Neural crest cell (in vitro differentiated cells): ENCODE measurements at places on chromosomes 2 and 18. TPM values are rescaled to one million over a fixed set of nuclear protein-coding genes. Genes with fewer than 3 reads are reported as not detected.

DNA sequence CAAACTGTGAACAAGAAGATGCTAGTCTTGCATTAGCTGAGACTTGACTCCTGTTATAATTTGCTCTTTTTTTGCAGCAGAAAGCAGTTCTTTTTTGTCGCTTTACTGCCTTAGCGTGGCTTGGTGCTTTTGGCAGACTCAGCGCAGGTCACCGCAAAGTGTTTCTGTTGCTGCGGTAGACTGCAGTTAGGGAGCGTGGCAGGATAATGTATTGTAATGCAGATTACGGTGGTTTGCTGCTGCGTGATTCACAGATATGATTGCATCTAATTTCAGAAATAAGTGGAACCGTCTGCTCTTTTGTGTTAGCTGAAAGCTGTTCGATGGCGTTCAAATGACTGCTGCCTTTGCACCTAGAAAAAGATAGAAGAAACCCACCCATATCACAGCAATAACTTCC, 131.6 kb upstream of the SATB2 start:
- no peak for DNase-seq

GRCh38 chr2:177633910-177634294, 241.3 kb downstream of the AGPS start:
- no peak for DNase-seq

- no peak for DNase-seq
These were observed 58.6 kb upstream of the CHAC2 start for GRCh38 chr2:53708988-53709387.

GRCh38 chr2:59787095-59787494, 766.4 kb downstream of the BCL11A start:
- DNase-seq: no peak

- DNase-seq: no peak
These were observed 1154.3 kb downstream of the BCL11A start for GRCh38 chr2:59399126-59399525.

DNA sequence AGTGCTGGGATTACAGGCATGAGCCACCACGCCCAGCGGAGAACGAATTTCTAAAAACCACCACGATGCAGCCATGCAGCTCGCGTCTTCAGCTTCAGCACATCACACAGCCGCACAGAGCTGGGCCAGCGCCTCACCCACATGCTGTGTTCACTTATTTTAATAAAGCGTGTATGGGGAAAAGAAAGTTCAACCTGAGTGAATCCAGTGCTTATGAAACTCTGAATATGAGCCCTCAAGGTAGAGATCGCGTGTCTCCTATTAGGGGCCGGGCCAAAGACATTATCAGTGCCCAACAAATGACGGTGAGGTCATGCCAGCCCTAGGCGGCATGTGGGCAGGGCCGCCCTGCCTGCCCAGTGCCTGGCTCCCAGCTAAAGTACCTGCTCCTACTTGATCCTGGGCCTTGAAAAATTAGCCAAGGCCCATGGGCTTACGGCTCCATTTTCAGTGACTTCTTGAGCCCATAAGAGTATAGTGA, 44.3 kb downstream of the SPRED2 start:
- DNase-seq: no peak

DNA sequence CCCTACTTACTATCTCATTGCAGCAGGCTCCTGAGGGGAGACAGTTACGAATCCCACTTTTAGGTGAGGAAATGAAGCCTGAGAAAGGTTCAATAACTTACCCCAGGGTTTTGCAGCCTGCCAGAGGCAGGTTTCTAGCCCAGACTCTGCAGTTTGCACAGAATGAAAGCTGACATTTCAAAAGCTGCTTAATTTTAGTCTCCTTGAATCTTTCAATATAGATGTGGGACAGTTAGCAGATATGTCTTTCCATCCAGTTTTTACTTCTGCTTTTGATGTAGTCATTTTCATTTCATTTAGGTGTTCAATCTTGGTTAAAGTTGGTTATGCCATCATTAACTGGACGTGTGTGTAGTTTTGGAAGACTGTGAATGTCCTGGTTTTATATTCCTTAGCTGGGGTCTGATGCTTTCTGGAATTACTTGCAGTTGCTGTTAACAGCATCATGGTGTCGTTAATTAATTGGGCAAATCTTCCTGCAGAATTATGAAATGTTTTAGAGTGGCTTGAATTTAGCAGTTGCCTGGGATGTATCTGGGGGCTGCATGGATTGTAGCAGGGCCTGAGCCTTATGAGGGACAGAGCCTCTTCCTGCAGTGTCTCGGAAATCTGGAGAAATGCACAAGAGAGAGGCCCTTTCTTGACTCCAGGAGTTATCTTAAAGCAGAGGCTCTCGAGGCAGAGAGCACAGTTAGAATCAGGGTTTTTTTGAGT, 100.8 kb downstream of the ZNF532 start:
- no peak for DNase-seq

GRCh38 chr2:102618452-102619413, 620 bp upstream of the SLC9A2 start:
- DNase-seq: peak; percentile 23

DNA sequence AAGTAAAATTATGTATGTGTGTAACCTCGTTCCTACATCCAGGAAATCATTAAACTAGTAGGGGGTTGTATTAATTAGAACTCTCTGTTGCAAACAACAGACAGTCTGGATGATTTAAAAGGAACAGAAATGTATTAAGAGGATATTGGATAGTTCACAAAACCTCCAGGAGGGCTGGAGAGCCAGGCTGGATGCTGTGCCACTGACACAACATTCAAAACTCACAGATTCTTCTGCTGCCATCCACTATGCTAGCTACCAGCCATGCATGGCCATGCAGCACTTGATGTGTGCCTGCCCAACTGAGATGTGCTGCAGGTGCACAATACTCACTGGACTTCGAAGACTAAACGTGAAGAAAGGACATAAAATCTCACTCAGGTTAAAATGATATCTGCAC, 48.2 kb upstream of the SH3RF3 start:
- no peak for DNase-seq

DNA sequence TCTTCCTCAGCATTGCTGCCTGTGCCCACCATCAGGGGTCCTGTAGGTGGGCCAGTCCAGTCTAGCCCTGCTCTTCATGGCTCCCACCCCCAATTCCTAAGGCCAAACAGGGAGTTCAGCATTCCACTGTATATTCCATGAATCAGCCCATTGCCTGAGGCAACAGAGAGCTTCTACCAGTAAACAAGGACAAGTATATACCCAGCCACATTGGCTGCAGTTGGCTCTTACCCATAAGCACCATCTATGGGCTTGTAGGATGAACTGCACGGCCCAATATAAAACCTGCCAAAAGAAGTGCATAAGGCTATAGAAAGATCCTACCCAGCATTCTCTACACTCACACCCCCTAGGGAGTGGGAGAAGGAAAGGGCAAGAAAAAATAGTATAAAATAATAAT, 95.1 kb upstream of the SALL3 start:
- no peak for DNase-seq

DNA sequence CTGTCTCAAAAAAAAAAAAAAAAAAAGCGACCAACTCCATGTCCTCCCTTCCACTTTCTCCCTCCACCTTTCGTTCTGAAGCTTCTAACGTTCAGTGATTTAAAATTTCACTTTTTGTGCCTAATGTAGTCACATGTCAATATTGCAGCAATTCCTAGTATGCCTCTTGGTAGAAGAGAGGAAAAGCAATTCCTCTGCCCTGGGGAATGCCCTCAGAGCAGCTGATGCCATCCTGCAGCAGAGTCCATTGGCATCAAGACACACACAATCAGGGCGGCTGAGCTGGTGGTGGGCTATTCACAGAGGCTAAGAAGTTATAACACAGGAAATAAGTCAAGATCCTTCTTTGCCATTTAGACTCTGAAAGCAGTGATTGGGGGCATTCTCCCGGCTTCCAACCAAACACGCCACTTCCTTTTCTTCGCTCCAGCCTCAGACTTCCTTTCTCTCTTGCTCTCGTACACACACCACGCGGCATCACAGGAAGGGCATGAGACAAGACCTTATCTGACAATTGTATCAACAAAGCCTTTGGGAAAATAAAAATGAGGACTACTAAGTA, 71.9 kb downstream of the MOGAT1 start:
- DNase-seq: no peak

GRCh38 chr18:67133669-67134068, 382.9 kb downstream of the DSEL start:
- DNase-seq: no peak

DNA sequence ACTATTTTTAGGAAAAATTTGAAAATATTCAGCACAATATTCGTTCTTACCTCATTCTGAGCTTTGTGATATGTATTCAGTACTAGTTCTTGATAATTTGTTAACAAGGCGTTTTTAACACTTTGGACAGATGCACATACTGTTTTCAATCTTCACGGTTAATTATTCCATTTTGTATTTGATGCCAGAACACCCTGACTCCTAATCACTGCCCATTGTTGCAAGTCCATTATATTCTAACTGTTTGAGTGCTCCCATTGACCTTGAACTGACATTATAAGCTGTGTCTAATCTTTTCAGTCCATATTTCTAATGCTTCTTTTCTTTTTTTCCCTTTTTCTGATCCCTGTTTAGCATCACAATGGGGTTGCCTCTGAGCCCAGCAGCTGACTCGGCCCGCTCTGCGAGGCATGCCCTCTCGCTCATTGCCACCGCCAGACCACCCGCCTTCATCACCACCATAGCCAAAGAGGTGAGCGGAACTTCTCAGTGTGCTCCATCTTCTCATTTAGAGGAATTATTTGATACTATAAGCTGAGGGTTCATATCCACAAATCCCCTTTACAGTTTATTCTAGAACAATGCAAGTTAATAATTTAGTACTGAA, 211.3 kb upstream of the BOD1L2 start:
- DNase-seq: no peak

GRCh38 chr2:108605947-108606346, 71.7 kb downstream of the LIMS1 start:
- DNase-seq: no peak

GRCh38 chr2:117917223-117917917, 96.5 kb downstream of the CCDC93 start:
- DNase-seq: no peak

- no peak for DNase-seq
These were observed 365.5 kb downstream of the SETBP1 start for GRCh38 chr18:45046228-45046627.

GRCh38 chr2:172465417-172466334, 38.3 kb downstream of the ITGA6 start:
- DNase-seq: peak; percentile 66

DNA sequence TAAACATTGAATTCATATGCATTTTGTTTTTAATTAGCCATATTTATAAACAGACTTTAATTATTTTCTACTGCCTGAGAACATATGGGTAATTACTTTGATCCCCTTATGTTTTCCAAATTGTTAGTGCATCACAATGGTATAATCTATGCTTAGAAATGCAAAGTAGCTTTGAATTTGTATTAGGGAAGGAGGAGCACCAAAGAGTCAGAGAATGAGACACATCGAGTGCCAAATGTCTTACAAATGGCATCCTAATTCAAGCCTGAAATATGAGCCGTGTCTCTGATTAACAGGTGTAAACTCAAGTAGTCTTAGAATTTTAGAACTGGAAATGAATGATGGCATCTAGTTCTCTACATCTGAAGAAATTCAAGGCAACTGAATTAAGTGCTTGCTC, 8.7 kb upstream of the HNMT start:
- DNase-seq: no peak

DNA sequence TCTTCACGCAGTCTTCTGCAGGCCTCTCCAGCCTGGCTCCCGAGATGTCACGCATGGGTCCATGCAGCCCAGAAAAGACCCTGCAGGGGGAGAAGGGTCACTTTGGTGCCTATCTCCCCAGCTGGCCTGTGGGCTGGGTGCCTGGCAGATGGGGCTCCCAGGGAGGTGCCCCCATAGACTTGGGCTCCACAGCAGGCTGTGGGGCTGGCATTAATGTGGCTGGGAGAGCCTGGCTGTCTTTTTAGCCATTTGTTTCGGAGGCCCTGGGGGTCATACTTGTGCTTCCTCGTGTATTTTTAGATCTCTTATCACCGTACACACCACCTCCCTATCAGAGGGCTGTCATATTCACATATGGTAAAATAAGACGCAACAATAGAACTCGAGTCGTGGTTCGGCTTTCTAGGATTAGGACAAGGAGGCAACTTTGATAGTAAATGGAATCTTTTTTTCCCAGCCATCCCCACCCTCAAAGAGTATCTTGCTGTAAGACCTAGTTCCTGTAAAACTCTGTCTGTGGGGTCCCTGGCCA, 74.5 kb downstream of the LRRFIP1 start:
- no peak for DNase-seq

- no peak for DNase-seq
These were observed 7.1 kb downstream of the ADCY3 start for GRCh38 chr2:24912986-24913385.

- DNase-seq: no peak
These were observed 9.1 kb upstream of the MAPRE2 start for GRCh38 chr18:35032113-35032512.

GRCh38 chr2:217387776-217388387, 528.0 kb upstream of the TNP1 start:
- no peak for DNase-seq

DNA sequence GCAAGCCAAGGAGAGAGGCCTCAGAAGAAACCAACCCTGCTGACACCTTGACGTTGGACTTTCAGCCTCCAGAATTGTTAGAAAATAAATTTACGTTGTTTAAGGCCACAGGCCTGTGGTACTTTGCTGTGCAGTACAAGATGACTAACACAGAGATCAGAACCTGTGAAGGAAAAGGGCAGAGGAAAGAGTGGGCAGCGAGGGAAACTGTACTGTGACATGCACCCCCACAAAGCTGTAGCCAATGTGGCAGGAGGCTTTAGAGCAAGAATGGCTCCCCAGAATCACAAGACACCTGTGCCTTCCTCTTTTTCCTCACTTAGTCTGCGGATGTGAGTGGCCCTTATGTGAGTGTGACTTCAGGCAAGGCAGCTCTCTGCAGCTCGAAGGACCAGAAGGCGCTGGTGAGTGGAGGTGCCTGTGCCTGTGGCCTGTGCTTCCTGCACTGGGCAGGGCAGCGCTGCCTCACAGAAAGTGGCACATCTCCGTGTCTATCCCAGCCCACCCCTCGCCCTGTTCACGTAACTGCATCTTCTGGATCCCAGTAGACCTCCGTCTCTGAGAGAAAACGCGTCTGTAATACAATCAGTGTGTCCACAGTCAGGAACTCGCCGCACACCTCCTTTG, 89.5 kb downstream of the MRPS9 start:
- no peak for DNase-seq

GRCh38 chr18:46754188-46754587, 2.7 kb downstream of the ST8SIA5 start:
- no peak for DNase-seq

GRCh38 chr18:44876024-44876423, 195.3 kb downstream of the SETBP1 start:
- DNase-seq: no peak

GRCh38 chr18:62088156-62088555, 98.7 kb downstream of the PIGN start:
- DNase-seq: no peak

Gene HYCC2
- 14.6 and 17.4 TPM in 2 replicates for total RNA-seq

Gene C1QL2
- 0.14 TPM in 1 of 2 replicates, not detected in the other for total RNA-seq

Gene TUBA3E
- not detected in 2 replicates for total RNA-seq

Gene GNLY
- not detected in 2 replicates for total RNA-seq

Gene IL36G
- not detected in 2 replicates for total RNA-seq

Gene CCDC102B
- 6.5 and 7.5 TPM in 2 replicates for total RNA-seq

Gene STEAP3
- 0.73 and 0.77 TPM in 2 replicates for total RNA-seq

Gene PDIA6
- total RNA-seq: 235 and 248 TPM in 2 replicates

Gene SLC30A3
- total RNA-seq: 0.48 and 0.93 TPM in 2 replicates
